Spleen (tissue), 13 donors: ENCODE measurements at places on chromosomes 3 and 15.

- DNase-seq: no peak
These were observed 26.7 kb downstream of the ISL2 start for GRCh38 chr15:76363251-76363650.

DNA sequence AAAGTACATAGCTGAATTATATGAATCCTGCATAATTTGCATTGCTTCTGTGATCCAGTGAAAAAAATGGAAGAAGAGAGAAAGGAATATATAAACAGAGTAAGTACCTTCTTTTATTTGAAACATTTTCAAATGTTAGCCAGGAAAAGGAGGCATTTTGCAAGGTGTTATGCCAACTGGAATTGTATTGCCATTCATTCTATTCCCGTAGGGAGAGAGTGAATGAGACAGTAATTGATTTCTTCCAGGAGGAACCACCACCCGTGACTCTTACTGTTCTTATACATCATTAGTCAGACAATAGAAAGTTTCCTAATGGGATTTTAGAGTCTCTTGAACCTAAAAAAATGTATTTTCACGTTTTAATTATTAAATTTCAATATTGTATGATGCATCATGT is 324.1 kb upstream of the ALCAM start:
- no peak for DNase-seq

DNA sequence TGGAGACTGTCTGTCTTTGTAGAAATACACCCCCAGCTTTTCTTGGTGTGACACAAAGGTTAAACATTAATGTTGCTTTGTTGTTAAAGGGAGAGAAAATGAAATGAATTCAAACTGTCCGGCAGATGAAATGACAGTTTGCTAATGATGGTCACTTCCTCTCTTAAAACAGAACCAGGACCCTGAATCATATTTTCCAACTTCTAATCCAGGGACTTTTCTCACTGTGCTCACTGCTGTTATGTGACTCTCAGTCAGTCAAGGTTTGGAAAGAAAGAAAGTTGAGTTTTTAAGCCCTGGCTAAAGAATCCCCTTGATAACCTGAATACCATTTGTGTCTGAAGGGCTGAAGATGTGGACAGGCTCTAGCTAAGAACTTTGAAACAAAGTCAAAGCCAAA is 215.8 kb downstream of the AGBL1 start:
- DNase-seq: no peak

- no peak for DNase-seq
These were observed 43.5 kb downstream of the ABHD2 start for GRCh38 chr15:89131731-89132130.

GRCh38 chr3:58258392-58259055 is 20.9 kb downstream of the ABHD6 start:
- DNase-seq: no peak

DNA sequence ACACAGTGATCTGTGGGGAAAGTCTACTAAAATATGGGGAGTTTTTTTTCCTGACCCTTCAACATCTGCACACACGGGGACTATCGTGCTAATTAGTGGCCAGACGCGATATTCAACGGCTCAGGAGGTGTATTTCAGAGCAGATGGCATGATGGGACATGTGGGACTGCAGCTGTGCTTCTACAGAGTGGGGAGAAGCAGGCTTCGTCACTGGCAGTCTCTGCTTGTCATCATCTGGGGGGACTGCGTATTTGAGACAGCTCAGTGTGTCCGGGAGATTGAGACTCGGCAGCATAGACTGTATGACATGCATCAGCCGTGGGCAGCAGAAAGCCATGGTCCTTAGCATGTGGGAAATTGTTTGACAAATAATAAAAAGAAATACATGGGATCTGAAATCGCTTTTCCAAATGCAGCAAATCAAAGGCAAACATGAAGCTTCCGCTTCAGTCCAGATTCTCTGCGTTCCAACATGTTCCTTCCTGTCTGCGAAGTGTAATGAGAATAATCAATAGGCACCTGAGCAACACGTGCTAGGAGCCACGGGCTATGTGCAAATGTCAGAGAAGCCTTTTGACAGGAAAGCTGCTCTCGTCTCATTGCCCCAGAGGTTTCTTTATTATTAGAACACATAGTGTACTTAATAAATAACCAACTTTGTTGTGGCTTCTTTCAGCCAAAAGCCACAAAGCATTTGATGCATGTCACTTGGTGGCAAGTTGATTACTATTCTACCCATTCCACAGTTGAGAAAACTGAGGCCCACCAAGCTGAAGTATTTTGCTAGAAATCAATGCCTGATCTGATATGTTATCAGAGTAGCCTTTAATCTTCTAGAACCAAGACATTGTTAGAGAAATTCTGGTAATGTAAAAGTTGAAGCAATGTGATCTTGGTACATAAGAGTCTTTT is 276.3 kb downstream of the RYR3 start:
- no peak for DNase-seq

DNA sequence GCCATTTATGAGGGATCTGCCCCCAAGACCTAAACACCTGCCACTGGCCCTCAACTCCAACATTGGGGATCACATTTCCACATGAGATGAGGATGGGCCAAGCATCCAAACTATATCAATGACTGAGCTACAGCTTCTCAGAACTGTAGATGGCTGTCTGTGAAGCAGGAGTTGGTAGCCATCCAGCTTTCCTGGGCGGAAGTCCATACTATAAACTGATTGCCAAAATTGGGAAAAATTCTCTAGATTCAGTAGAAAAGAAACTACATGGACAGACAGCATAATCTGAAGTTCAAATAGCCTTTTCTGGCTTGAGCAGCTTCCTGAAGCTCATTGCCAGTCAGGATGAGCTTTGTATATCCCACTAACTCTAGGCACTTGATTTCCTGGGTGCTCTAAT is 214.7 kb upstream of the ZBTB20 start:
- no peak for DNase-seq

GRCh38 chr15:71888797-71889196 is 78.4 kb downstream of the NR2E3 start:
- no peak for DNase-seq
